Neural cell (in vitro differentiated cells): ENCODE measurements at places on chromosomes 12 and 14. TPM values are rescaled to one million over a fixed set of nuclear protein-coding genes. Genes with fewer than 3 reads are reported as not detected.

Gene MIP
- not detected in 2 replicates for polyA plus RNA-seq

Gene PPFIA2
- polyA plus RNA-seq, result 56.6 and 65.3 TPM in 2 replicates

Gene NEUROD4
- not detected in 2 replicates for polyA plus RNA-seq

Gene ACTR10
- 281 and 401 TPM in 2 replicates for polyA plus RNA-seq

Gene DPF3
- polyA plus RNA-seq, result 2.9 and 5.7 TPM in 2 replicates

Gene GALNT6
- not detected in 2 replicates for polyA plus RNA-seq

Gene SMOC1
- 4.1 and 8.7 TPM in 2 replicates for polyA plus RNA-seq

Gene SAMD15
- 2.8 and 5.8 TPM in 2 replicates for polyA plus RNA-seq

Gene MEG3
- not detected in 2 replicates for polyA plus RNA-seq

Gene ATG101
- 53.9 and 55.6 TPM in 2 replicates for polyA plus RNA-seq

Gene PLA2G1B
- polyA plus RNA-seq, result not detected in 2 replicates

Gene SMCO3
- polyA plus RNA-seq, result 2.7 and 3.7 TPM in 2 replicates

Gene OTOGL
- polyA plus RNA-seq, result 0.33 and 0.88 TPM in 2 replicates

Gene DNAJC22
- polyA plus RNA-seq, result 0.54 and 1.1 TPM in 2 replicates

Gene SPTB
- polyA plus RNA-seq, result 1.9 and 2.8 TPM in 2 replicates

Gene CMA1
- not detected in 2 replicates for polyA plus RNA-seq

Gene NRXN3
- 110 and 114 TPM in 2 replicates for polyA plus RNA-seq

Gene NEMP1
- 5.9 and 6.8 TPM in 2 replicates for polyA plus RNA-seq

Gene CMTM5
- polyA plus RNA-seq, result not detected in 2 replicates

Gene PNMA1
- 191 and 205 TPM in 2 replicates for polyA plus RNA-seq

Gene TTC5
- 40.5 and 53.5 TPM in 2 replicates for polyA plus RNA-seq
